ENCODE measurements at places on chromosomes 2 and 18.

GRCh38 chr2:178863856-178864620 is 56.8 kb upstream of the TTN start:
- peak; percentile 8 for DNase-seq

- DNase-seq, result no peak
Observed at GRCh38 chr2:191617575-191617974, 60.4 kb upstream of the NABP1 start.

DNA sequence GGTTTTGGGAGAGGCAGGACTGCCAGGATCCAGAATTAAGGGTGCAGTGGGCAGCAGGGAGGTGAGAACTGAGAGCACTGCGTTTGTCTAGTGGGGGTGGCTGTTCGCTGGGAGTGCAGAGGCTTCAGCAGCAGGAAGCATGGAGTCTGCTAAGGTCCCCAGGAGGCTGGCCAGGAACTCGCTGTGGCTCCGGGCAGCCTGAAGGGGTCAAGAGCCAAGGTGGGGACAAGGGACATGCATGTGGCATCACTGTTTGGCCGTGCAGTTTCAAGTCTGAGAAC is 43.2 kb upstream of the SEMA4C start:
- DNase-seq, result no peak

DNA sequence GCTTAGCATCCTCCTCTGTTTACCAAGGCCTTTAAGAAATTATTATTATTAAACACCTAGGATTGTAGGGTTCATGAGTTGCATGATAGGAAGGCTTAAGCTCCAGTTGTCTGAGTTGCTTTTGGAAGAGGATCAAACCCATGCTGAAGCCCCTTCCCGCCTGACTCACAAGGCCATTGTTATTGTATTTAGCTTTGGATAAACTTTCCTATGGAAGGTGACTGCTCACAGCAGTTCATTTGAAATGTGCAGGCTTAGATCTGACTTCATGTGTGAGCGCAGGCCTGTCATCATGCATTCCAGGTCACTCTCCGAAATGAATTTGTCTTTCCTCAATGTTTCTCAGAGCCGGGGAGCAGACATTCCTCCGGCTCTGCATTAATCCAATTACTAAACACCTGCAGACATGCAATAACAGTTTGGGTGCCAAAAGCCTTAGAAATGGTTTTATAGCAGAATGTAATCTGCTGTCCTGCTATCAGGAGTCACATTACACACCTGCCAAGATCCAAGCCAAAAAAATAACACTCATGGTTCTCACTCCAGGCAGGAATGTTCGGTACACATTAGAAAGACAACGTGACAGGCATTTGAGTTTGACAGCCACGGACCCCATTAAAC is 119.9 kb downstream of the OSR1 start:
- no peak for DNase-seq

GRCh38 chr2:46967990-46968647 is 52.5 kb upstream of the MCFD2 start:
- no peak for DNase-seq

DNA sequence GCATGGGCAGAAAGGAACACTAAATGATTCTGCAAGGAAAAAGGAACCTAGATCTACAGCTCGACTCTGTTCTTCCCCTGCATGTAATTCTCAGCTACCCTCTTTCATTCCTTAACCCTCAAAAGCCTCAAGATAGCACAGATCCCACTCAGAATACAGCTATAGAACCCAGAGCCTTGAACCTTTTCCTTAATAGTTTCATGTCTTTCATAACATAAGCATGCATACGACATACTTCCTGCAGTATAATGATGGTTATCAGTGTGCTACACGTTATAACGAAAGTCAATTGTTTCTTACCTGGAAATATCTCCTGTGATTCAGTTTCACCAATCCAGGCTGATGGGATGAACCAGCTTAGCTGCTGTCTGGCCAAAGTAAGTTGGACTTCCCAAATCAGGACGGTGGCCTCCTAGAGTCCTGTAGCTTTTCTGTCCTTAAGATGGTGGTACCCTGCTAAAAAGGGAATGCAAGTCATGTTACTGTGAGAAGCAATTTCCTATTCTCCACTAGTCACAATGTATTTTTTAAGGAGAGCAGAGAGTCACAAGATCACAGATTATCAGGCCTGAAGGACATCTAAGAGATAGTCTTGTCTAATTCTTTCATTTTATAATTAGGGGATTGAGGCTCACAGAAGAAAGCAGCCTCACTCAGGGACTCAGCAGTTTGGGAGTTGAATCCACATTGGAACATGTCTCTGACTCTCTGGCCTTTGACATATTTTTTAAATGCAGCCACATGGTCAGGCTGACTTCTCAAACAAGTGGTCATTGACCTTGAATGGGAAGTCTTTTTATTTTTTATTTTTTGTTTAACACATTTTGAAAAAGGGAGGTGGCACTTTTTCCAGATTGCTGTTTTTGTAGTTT is 41.8 kb downstream of the CYRIA start:
- no peak for DNase-seq

DNA sequence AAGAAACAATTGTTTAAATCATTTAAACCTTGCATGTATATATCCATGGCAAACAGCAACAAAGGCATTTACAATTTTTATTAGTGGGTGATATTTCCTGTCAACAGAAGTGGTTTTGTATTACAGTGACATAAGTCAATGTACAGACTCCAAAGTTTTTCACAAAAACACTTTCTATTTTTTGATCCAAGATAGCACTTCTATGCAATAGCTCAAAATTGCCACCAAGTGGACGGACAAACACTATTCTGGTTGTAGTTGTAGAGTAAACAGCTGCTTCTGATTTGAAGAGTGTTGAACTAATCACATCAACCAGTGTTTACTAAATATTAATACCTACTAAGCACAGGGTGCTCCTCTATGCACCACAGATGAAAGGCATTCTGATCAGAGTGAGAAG is 421.4 kb downstream of the NCKAP5 start:
- no peak for DNase-seq

DNA sequence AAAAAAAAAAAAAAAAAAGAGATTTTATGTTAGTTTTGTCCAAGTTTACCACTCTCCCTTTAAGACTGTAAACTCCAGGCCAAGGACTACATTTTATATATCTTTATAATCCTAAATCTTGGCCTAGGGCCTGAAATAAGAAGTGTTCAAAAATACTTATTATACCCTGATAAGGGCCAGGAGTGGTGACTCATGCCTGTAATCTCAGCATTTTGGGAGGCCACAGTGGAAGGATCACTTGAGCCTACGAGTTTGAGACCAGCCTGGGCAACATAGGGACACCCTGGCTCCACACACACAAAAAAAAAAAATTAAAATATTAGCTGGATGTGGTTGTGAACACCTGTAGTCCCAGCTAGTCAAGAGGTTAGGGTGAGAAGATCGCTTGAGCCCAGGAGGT is 12.7 kb downstream of the TRIP12 start:
- no peak for DNase-seq

DNA sequence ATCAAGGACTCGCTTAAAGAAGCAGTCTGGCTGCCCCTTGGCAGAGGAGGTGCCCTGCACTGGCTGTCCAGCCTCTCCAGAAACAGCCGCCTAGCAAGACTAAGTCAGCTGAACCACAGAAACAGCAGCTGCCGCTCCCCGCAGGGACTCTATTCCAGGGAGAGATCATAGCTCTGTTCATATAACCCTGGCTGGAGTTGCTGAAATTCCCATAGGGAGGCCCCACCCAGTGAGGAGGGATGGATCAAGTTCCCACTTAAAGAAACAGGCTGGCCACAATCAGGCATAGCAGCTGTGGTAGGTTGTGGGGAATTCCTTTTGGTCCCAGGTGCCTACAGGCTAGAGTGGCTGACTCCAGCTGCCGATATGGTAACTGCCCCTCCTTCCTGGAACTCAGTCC is 74.2 kb upstream of the MC4R start:
- peak; percentile 5 for DNase-seq

DNA sequence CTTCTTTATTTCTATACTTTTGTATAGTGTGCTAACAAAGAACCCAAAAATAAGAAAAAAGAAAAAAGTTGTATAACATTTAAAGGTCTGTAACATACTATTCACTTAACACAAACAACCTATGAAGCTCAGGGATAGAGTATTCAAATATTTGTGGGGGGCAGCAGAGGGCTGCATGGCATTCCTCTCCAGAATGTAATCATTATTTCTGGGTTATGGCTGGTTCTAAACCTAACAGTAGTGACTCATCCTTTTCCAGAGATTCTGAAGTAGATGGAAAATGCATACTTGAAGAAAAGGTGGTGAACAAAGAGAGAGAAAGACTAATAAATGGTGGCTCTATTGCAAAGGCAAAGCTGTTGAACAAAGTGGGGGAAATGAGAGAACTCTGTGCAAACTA is 249.4 kb downstream of the NRXN1 start:
- DNase-seq, result no peak

GRCh38 chr2:75998451-75998850 is 287.7 kb upstream of the GCFC2 start:
- no peak for DNase-seq

DNA sequence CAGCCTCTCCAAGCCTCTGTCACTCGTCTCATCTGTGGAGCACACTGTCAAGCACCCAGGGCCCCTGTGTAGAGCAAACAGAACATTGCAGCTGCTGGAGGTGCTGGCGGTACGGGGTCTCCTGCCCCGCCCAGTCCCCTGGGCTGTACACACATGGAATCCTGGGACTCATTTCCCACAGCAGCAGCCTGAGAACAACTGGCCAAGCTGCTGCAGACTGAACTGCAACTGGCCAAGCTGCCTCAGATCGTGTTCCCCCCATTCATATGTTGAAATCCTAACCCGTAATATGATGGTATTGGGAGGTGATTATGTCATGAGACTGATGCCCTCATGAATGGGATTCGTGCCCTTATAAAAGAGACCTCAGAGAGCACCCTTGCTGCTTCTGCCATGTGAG is 130.5 kb downstream of the NCK2 start:
- DNase-seq, result no peak

GRCh38 chr2:69945941-69946340 is 15.5 kb downstream of the ASPRV1 start:
- DNase-seq, result no peak

DNA sequence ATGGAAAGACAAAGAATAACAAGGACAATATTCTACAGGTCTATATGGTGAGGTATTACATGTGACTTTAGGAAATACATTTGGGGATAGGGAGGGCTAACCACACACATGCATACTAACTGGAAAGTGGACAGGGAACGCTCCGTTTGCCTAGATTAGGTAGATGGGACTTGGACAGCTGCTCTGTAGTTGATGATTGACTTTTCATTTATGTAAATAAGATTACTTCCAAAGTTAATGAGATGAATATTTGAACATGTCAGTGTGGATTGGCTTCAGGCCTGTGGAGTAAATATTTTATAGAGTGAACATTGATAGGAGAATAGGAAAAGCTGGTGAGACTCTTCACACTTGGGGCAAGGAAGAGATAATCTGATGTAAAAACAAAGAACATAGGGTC is 142.0 kb downstream of the NCK2 start:
- DNase-seq, result no peak

DNA sequence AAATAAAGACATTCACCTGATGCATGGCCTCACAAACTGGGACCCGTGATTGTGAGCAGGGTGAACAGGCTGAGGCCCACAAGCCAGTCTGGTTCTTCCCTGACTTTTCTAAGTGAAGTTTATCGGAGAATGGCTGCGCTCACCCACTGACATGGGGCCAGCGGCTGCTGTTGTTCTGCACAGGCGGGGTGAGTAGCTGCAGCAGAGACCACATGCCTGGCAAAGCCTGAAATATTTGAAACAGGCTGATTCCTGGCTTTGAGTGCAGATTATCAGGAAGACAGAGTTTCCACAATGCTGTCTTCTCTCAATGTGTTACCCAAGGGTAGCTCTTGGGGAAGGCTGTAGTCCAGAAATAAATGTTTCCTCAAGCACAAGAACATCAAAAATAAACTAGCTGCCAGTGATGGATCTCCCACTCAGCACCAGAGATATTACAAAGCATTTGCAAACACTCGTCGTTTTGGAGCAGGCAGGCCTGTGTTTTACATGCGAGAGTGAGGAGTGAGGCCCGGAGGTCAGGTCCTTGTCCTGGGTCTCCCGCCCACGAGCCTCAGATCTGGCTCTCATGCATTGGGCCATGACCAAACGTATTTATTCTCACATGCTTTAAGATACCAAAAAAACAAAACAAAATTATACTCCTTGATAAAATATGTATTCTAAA is 647.1 kb downstream of the GALR1 start:
- DNase-seq, result no peak

DNA sequence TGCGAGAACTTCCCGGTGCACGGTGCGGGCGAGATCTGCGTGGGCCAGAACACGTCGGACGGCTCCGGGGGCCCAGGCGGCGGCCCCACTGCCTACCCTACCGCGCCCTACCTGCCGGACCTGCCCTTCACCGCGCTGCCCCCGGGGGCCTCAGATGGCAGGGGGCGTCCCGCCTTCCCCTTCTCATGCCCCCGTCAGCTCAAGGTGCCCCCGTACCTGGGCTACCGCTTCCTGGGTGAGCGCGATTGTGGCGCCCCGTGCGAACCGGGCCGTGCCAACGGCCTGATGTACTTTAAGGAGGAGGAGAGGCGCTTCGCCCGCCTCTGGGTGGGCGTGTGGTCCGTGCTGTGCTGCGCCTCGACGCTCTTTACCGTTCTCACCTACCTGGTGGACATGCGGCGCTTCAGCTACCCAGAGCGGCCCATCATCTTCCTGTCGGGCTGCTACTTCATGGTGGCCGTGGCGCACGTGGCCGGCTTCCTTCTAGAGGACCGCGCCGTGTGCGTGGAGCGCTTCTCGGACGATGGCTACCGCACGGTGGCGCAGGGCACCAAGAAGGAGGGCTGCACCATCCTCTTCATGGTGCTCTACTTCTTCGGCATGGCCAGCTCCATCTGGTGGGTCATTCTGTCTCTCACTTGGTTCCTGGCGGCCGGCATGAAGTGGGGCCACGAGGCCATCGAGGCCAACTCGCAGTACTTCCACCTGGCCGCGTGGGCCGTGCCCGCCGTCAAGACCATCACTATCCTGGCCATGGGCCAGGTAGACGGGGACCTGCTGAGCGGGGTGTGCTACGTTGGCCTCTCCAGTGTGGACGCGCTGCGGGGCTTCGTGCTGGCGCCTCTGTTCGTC is 1.7 kb downstream of the FZD7 start:
- DNase-seq, result peak; percentile 76

DNA sequence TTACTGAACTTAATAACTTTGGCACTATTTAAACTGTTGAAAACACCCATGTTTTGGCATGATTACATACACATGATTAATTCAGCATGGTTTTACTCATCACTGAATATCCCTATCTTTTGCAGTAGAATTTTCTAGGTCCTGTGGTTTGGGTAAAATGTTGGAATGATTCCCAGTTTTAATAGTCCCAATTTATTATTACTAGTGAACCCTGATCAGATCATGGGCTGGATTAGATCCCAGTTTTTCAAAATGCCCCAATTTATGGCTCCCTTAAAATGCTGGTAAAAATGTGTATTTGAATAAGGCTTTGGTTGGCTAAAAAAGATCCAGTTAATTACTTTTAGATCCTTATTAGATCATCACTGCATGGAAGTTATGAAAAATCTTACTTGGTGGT is 273.6 kb upstream of the NRP2 start:
- DNase-seq, result no peak

- DNase-seq, result no peak
Observed at GRCh38 chr18:35460736-35461161, 37.0 kb downstream of the INO80C start.

- DNase-seq, result no peak
Observed at GRCh38 chr2:156890529-156891148, 366.9 kb upstream of the GALNT5 start.

Measured in nephron progenitor cell (in vitro differentiated cells).